ENCODE measurements at places on chromosomes 3 and 15.

DNA sequence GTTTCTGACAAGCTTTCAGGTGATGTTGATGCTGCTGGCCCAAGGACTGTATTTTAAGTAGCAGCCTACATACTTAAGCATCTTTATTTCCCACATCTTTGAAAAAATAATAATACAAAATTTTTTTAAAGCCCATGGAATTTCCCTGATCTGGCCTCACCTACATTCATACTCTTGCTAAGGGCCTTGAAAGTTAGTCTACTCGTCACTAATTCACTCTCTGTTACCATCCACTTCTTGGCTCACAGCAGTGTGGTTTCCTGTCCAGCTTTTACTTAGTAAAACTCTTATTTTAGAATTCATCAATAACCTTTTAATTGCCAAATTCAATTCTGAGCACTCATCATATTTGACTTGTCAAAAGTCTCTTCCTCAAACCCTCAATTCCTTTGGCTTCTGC is 59.3 kb upstream of the CRTC3 start:
- no peak for DNase-seq

- DNase-seq = no peak
Observed at GRCh38 chr3:195766671-195767070, 45.1 kb downstream of the MUC4 start.

GRCh38 chr15:29089731-29090616 is 179.6 kb downstream of the NSMCE3 start:
- DNase-seq = no peak

- no peak for DNase-seq
Observed at GRCh38 chr3:46714728-46715506, 2.8 kb downstream of the PRSS50 start.

DNA sequence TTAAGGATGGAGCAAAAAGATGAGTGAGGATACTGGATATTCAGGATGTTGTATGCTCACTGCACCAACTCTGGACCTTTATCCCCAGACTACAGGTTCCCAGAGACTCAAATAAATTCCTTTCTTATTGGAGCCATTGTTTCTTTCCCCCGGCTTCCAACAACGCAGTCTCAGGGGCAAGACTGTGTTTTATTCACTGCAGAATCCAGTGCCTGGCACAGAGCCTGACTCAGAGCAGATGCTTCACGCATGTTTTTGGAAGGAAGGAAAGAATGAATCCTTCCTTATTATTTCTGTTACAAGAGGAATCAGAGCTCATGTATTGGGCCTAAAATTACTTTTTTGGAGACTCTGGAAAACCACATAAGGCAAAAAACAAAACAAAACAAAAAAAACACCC is 96.0 kb upstream of the VGLL4 start:
- DNase-seq = no peak
